CD4-positive, alpha-beta T cell treated with Interleukin-17A for 4 hours (primary cell): ENCODE measurements at places on chromosomes 11 and 22.

GRCh38 chr11:119687373-119688046, 41.5 kb downstream of the NECTIN1 start:
- DNase-seq, result no peak

- peak; percentile 63 for DNase-seq
These were observed at the start of gene P4HA3 for GRCh38 chr11:74311352-74311926. TSS of gene P4HA3 (minus strand) at chr11:74311640. CDS start at chr11:74311611, 29 bp downstream.

GRCh38 chr11:76674517-76675400, 4.2 kb upstream of the LRRC32 start:
- no peak for DNase-seq

DNA sequence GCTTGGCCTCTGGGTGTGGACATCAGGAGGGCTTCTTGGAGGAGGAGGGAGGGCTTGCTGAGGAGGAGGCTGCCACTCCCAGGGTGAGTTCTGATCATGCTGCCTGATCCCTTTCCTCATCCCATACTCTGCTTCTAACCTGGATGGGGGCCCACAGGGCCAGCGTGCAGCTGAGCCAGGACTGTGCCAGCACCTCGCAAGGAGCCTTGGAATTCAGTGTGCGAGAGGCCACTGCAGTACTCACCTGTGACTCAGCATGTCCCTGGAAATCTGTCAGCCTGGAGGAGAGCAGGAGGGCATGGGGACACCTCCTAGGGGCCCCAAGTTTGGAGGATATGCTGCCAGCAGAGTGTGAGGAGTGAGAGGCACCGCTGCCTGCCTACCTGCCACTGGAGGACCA, 4.2 kb upstream of the GAB4 start:
- no peak for DNase-seq

DNA sequence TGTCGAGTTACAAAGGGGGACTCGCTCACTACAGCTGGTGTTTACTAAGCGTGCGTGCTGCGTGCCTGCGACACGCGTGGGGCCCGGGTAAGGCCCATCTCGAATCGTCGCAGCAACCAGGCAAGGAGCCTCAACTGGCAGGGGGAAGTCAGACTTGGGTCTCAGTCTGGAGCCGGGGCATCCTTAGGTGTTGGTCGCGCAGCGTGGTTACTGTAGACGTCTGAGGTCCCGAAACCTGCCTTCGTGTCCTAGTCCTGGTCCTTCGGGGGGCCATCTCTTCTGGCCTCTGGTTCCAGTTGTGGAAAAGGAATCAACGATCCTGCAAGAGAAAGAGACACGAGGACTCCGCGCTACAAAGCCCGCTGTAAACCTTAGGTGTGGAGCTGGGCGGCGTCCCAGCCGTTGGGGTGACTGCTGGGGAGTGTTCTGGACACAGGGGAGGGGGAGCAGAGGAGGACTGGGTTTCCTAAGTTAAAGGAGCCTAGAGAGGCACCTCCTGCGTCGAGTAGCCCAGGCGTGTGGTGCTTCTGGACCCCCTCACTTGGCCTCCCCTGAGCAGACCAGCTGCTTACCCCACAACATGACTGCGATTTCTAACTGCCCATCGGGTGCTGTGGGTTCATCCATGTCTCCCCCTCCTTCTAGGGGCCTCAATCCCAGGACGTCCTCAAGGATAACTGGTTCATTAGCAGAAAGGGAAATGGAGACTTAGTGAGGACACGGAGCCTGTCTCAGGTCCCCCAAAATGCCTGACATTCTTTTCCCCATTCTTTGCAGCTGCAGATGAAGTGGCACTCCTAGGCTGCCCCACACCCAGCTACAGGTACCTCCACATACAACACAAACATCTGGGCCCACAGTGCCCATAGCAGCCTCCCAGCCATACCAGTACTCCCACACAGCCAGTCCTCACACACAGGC, 4.9 kb upstream of the WNT11 start:
- no peak for DNase-seq

GRCh38 chr11:61907871-61908729, 9.3 kb downstream of the RAB3IL1 start:
- DNase-seq, result no peak

DNA sequence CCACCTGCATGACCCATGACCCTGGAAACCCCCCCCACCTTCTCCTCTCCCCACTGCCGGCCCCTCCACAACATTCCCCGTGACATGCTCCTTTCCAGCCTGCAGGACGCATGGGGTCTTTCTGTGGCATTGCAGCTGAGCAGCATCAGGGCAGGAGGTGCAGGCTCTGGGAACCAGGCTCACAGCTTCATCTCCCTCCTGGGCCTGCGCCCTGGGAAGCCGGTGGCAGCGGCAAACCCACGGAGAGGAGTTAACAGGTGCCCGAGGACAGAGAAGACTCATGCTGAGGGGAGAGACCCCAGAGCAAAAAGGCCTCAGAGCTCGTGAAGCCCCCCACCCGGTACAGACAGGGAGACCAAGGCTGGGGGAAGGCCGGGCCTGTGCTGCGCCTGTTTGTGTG, 32.2 kb downstream of the CDKN1C start:
- no peak for DNase-seq

GRCh38 chr11:93694109-93694508, 32.6 kb downstream of the CEP295 start:
- no peak for DNase-seq

DNA sequence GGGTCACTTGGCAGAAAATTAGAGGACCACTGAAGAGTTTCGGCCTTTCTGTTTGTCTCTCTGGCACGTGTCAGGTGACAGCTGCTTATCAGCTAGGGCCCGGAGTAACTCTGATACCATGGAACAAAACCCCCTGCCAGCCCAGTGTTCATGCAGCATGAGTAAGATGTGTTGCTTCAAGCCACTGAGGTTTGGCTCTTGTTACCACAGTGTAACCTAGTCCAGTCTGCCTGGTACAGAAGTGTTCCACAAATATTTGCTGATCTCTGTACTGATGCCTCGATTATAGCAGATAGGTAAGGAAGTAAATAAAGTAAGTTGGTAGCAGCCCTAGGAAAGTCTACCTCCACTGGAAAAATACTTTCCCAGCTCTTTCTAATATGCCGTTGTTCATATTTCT, 20.5 kb upstream of the ETS1 start:
- no peak for DNase-seq

GRCh38 chr11:131474947-131475346, 104.5 kb downstream of the NTM start:
- DNase-seq, result no peak

GRCh38 chr11:123461164-123461563, 31.1 kb downstream of the GRAMD1B start:
- no peak for DNase-seq

- DNase-seq, result no peak
These were observed 144.3 kb downstream of the TEAD1 start for GRCh38 chr11:12818333-12819015.

DNA sequence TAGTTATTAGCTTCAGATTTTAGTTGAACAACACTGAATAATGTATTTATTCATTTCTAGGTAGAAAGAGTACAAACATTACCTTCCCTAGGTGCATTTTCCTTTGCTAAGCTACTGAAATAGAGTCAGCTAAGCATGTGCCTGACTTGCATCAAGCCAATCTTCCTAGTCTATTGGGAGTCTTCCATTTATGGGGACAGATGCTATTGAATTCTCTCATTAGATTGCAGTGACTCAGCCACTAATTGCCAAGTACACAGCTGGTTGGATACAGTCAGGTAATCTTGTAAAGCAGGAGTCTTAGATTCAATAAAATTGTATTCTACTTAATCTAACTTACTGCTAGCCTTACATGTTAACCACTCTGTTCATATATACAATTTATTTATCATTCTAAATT, 55.2 kb upstream of the RPS13 start:
- DNase-seq, result no peak

DNA sequence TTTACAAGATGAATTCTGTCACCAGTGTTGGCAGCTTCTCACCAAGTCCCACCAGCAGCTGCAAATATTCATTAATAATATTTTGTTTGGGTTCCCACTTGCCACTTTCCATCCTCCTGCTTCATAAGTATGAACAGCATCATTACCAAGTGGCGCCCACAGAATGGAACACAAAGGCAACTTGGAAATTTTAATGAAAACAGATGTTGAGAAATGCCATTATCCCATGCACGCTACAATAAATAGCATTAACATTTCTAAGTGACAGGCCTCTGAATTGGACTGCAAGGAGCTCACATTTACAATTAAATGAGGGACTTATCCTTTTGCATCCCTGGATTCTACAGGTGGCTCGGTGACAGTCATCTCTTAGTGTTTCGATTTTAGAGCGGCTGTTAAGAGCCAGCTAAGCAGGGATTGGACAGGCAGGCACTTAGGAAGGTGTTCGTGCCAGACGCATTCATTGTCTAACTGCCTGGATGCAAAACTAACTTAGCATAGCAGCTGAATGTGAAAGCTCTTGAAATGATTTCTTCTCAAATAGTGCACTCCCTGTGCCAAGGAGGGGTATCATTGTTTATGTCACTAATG, 170.3 kb downstream of the KIRREL3 start:
- no peak for DNase-seq

DNA sequence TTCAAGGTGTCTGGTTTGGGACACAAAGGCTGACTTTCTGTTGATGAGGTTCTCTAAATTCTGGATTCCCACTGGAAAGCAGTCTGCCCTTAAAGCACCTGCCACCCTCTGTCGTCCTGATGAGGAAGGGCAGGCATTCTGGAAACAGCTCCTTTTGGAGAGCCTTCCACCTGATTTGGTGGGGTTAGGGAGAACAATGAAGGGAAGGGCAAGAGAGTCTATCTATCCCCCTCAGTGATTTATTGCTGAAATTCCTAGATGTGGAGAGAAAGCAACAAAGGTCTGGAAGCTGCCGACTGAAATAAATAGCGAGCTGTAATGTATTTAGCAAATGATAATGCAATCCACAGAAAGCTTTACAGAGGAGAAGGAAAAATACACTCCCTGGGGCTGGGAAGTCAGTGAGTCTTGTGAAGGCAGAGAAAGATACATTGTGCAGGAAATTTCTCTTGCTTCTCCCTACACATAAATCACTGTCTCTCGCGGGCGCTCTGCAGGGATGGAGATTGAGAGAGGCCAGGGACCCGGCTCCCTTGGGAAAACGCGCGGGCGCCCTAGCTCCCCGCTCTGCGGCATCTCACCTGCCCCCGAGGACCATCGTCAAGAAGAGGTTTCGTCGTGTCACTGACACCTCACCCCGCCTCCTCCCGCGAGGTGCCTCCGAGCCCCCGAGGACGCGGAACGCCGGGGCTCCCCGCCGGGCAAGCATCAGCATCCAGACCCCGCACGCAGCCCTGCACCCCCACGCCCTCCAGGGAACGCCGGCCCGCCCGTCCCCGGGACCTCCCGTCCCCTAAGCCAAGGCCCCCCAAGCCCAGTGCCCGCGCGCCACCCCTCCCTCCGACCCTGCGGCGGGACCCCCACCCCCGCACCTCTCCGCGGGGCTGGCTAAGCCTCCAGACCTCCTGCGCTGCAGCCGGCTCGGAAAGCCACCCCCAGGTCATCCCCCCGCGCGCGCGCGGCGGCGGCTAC, 673 bp downstream of the CDON start:
- peak; percentile 46 for DNase-seq

- DNase-seq, result no peak
These were observed 15.9 kb downstream of the PRG3 start for GRCh38 chr11:57364851-57365660.

- DNase-seq, result no peak
These were observed 20.7 kb downstream of the SUSD2 start for GRCh38 chr22:24201681-24202614.

GRCh38 chr22:23437779-23438178, 142.3 kb downstream of the IGLL1 start:
- no peak for DNase-seq

DNA sequence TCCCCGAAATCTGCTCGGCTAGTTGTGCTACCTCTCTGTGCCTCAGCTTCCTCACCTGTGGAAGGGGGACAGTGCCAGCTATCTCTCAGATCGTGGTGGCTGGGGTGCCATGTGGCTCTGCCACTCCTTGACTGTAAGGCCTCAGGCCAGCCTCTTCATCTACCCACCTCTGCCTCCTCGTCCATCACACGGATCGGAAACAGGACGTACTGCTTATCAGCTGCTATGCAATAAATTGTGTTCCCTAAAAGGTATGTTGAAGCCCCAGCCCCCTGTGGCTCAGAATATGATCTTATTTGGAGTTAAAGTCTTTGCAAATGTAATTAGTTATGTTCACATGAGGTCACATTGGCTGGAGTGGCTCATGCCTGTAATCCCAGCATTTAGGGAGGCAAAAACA, 7.8 kb downstream of the PPM1F start:
- no peak for DNase-seq

- peak; percentile 75 for DNase-seq
These were observed 36.0 kb upstream of the CSNK1E start for GRCh38 chr22:38353142-38353629.

GRCh38 chr11:121300972-121301699, 8.6 kb downstream of the SC5D start:
- DNase-seq, result no peak
